ENCODE measurements at places on chromosomes 3 and 15.

- DNase-seq, result no peak
Measured at GRCh38 chr3:37907906-37908305, 46.2 kb downstream of the CTDSPL start.

DNA sequence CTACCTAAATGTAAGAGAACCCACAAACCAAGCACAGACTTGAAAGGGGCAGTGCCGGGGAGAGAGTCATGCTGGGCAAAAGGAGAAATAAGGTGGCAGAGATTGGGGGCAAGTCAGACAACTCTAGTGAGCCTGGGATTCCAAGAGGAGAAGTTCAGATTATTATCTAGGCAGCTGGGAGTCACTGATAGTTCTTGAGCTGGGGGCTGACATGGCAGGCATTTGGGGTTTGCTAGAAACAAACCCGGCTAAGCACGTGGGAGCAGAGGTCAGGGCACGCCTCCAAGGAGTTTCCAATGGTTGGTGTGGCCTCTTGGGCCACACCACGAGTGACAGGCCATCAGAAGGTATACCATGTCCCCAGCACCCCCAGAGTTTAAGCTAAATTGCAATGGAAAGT lies 27.6 kb downstream of the SLC6A6 start:
- DNase-seq, result no peak

DNA sequence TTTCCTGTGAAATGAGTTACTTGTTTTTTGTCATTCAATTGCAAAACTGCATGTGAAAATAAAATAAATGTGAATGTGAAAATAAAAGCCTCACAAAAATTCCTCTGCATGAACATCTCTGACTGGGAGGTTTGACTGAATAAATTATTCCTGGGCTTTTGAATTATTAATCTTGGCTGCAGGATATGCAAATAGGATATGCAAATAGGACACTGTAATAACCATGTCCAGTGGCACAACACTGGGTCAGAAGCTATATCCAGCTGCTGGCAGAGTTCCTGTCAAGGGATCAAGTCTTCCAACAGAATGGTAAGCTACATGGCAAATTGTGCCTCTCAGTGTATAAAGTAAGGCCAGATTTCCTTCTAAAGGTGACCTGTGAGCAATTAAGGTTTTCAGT lies at the start of gene SUCNR1:
TSS of gene SUCNR1 (plus strand) at position 246 of the 400 bp plus-strand sequence. CDS start 6,250 bp downstream, outside the sequence.
- no peak for DNase-seq

DNA sequence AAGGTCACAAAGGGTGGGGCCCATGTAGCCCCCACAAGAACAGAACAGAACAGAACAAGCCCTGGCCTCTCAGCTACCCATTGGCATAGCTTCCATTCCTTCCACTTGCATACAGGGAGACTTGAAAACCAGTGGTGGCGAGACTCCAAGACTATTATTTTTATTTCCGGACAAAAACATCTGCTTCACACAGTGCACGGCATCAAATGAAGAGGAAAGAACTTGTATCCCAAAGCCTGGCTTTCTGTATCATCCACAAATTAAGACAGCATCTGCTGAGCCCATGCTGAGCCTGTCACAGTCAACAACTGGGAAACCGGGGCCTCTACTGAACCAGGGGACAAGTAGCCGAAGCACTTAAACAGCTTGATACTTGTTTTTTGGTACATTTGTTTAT lies 56.0 kb downstream of the CLEC3B start:
- peak; percentile 64 for DNase-seq

DNA sequence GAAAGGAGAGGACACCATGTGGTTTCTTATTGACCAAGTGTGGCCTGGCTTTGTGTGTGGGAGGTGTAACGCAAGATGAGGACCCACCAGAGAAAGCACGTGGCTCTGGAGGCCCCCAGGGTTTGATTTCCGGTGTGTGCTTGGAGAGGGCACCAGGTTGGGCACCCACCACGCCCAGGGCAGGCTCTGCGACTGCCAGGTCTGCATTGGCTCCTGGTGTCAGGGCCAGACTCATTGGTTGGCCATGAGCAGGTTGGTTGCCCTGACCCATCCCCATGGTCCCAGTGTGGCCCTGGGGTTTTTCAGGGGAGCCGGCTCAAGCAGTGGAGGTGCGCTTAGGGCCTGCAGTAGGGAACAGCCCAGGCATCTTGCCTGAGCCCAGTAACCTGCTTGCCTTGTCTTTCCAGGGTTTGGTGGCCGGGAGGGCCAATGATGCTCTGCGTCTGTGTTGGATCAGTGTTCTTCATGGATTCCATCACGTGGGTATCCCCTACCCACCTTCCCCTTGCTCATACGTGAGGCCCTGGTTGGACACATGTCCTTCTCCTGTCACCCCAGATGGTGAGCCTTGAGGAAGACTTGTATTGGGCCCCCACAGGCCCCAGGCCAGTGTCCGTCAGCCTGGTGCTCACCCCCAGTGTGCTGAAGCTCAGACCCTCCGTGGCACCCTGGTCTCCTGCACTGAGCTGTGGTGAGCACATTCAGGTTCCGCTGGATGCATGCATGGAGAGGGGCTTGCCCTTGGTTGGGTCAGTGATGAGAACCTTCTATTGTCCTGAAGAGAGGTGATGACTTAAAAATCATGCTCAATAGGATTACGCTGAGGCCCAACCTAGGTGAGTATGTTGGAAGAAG lies 193.9 kb downstream of the UBE3A start:
- DNase-seq, result no peak

GRCh38 chr3:185851046-185851445 lies 26.2 kb upstream of the IGF2BP2 start:
- no peak for DNase-seq

- no peak for DNase-seq
Measured at GRCh38 chr3:68025189-68025588, 370.8 kb upstream of the SUCLG2 start.

GRCh38 chr3:112391648-112392047 lies 58.7 kb downstream of the CD200 start:
- DNase-seq, result no peak

DNA sequence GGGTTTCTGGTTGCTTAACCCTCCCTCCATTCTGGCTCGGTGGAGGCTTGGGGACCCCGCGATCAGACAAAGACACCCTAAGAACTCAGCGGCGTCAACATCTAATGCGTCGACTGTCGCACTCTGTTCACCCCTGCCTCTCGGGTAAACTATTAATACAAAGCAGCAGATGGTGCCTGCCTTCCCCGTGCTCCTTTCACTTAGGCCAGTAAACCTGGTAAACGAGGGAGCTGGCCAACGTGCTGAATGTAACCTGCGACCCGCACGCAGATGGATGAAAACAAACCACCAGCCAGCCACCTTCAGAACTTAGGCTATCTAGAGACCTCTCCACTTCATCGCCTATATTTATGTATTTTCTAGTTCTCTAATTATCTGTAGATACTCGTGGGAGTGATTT lies 848 bp upstream of the CADPS start:
- DNase-seq, result peak; percentile 2

DNA sequence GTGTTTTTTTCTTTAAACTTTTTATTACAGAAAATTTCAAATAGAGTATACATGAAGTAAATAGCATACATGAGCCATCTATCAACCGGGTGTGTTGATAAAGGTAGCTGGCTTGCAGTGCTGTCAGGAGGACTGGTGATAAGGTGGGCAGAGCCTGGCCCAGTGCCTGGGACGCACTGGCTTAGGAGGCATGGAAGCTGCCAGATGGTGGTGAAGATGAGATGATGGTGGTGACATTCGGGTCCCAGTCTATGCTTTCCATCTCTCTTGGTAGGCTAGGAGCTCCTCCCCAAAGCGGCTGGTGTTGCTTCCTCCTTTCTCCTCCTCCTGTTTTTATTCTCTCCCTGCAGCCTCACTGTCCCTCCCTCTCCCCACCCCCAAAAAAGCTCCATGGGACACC lies 101.7 kb downstream of the ADCY5 start:
- no peak for DNase-seq

GRCh38 chr15:60883691-60884640 lies 345.1 kb downstream of the RORA start:
- DNase-seq, result no peak

DNA sequence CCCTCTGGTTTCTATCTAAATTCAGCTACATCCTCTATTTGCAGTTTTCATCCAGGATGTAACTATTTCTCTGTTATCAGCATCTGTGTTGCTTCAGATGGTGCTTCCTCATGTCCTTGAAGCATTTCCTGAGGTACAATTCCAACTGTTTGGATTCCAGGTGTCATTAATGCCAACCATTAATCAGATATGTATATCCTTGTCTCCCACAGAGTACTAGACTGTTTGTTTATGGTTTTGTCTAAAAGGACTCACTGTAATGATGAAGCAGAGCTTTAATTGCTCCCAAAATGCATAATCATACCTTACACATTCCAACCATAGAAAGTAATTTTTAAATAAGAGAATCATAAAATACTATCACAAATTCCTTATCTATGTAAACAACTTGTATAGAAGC lies 288.5 kb upstream of the MME start:
- DNase-seq, result no peak

GRCh38 chr3:69014022-69014580 lies 617 bp upstream of the EOGT start:
- DNase-seq, result no peak

- peak; percentile 68 for DNase-seq
Measured at GRCh38 chr15:76199106-76200082, 111.9 kb downstream of the ETFA start.

DNA sequence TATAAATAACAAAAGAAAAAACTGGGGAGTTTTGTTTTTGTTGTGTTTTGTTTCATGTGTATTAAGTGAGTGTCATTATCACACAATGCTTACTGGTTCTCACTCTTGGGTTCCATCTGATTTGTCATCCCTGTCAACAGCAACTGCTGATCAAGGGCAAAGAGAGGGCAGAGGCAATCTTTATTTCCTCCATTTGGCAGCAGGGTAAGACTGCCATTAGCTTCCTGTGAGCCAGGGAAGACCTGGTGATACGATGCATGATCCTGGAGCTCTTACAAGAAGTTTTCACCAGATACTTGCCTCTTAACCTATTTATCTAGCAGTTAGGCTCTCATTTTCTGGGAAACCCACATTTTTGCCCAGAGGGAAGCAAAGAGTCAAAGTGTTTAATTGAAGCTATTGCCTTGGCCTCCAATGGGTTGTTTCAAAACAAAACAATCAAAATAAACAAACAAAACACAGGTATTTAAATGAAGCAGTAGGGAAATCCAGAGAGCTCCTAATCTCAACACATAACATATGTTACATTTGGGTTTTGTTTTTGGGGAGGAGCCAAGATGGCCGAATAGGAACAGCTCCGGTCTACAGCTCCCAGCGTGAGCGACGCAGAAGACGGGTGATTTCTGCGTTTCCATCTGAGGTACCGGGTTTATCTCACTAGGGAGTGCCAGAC lies 529.8 kb downstream of the MAGI1 start:
- no peak for DNase-seq

DNA sequence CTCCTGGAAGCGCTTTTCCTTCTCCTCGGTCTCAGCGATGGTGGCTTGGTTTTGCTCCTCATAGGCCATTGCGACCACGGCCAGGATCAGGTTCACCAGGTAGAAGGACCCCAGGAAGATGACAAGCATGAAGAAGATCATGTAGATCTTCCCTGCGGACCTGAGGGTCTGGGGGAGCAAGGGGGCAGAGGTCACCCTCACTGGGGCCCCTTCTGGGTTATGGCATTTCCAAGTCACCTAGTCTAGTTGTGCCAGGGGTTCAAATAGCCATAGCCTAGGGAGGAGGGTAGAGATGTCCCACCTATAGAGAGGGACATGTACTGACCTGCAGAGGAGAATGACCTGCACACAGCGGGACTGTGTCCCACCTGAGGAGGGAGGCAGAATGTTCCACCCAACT lies 43.5 kb downstream of the SCN5A start:
- DNase-seq, result no peak

DNA sequence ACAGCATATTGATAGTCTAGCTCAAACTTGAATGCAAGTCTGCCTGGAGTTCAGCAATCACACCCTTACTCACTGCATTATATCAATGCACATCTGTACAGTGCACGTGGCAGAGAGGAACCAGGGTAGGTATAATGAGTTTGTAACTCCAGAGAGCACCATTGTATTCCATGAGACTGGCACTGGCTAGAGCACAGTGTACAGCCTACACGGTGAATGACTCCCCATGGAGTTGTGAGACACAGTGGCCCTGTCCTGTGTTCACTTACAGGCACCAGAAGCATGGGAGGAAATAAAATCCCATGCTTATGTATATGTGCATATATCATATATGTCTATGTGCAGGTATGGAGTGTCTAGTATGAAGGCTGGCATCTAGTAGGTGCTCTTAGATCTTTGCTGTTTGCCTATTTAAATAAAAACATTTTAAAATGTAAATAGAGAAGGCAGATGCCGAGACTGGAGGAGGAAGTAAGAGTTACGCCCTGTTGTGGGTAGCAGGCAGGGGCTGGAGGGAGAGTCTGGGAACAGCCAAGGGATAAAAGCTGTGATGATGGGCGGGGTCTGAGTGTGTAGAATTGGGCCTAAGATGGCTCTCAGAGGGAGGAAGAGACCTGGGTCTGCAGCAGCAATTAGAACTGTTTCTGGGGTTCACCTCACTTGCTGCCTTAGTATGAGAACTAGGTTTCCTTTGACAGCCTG lies 360.7 kb upstream of the ICE2 start:
- DNase-seq, result no peak

DNA sequence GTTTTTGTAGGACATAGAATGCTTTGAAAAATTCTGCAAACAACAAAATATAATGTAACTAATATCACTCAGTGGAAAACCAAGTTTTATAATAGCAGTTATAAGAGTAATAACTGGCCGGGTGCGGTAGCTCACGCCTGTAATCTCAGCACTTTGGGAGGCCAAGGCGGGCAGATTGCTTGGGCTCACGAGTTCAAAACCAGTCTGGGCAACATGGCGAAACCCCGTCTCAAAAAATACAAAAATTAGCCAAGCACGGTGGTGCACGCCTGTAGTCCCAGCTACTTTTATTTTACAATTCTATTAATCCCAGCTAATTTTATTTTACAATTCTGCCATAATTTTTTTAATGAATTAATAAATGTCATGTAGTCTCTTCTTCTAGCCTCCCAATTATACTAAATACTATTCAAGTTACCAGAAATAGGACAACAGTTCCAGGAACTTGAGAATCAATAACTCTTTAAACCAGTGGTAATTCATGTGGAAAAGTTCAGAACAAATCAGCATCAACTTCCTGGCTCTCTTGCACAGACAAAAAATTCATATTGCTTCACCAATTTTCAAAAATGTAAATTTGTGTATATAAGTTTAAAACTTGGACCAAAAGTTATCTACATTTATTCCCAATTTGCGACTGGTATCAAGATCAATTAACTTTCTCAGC lies 2.2 kb downstream of the DENND4A start:
- DNase-seq, result no peak

DNA sequence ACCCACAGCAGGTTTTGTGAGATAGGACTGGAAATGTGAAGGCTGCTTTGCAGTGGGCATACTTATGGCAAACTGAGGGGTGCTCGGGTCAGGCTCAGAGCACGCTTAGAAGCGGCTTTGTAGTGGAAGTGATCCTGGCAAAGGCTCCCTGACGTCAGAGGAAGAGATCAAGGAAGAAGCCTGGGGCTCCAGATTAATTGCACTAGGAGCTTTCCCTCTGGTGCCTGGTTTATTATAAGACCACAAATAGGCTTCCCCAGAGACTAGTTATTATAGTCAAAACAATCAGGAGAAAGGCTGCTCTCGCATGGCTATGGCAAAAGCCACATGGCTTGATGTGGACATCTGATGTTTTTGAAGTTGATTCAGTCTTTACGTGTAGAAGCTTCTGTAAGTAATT lies 515.1 kb downstream of the GABRG3 start:
- DNase-seq, result no peak

- no peak for DNase-seq
Measured at GRCh38 chr15:29558261-29558660, 264.0 kb downstream of the TJP1 start.

GRCh38 chr3:97981886-97982285 lies 9.7 kb upstream of the RIOX2 start:
- DNase-seq, result no peak

Data from fibroblast of gingiva (primary cell).